HL-60 (cell line): ENCODE measurements at places on chromosomes 4 and X.

GRCh38 chr4:52996261-52997131 lies 134.4 kb downstream of the RASL11B start:
- DNase-seq: no peak

DNA sequence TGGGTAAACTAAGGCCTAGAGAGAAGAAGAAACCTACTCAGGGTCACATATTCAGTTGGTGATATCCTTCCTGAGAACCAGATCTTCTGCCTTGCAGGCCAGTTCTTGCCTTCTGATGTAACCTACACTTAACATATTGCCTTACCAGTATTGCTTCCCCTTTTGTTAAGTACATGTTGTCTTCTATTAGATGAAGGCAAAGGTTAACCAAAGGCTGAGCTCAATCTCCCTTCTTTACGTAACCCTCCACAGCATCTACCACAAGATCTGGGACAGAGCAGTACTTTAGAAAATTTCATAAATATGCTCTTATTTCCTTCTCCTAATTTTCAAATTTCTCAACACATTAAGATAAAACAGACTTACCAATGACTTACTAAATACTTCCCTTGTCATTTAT lies 474.4 kb downstream of the SH2D1A start:
- DNase-seq: no peak

DNA sequence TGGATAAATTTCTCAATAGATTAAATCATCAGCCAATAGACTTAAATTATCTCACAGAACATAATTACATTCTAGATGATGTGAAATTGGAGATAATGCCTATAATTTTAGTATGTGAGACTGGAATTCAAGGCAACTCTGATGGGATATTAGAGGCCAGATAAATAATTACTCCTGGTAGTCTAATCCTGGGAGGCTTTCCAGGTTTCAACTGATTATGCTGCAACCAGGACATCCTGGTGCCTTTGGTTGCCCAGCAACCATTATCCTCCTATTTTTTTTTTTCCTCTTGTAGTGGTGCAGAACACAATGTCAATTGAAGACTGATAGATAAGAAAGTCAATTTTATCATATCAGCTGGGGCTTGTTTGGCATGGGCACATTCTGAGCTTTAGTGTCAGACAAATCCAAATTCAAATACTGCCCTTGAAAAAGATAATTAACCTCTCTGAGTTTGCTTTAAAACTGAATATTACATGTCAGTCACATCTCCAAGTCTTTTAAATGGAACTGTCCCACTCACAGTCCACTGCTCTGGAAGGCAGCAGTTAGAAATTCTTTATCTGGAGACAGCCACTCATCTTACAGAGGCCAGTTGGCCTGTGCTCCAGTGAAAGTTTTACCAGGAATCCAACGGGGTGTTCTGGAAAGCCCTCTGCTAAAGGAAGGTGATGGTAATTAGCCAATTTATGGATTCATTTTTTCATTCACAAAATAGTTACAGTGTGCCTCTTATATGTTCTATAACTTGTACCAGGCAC lies 95.3 kb upstream of the GUCY1A1 start:
- no peak for DNase-seq

GRCh38 chr4:48706736-48707135 lies 73.3 kb downstream of the FRYL start:
- DNase-seq: no peak

DNA sequence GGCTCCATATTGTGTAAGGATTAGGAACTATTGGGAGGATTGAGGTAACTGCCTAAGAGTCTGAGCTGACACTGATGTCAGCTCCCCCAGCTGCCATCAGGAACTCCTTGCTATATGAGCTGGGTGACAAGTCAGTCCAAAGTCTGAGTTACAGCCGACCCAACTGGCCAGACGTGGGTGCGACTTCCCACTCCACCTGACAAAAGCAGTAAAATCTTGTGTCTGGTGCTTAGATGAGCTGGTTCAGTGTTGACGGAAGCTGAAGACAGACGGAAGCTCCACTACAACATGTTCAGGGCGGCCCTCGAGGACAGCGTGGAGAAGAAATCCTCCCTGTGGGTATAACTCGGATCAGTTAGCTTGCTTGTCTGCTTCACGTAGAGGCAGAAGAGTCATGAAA lies 22.8 kb upstream of the NAT8L start:
- DNase-seq: no peak

GRCh38 chr4:18980516-18981233 lies 959.1 kb upstream of the LCORL start:
- no peak for DNase-seq

GRCh38 chrX:19063030-19063429 lies 59.2 kb downstream of the ADGRG2 start:
- DNase-seq: no peak

- DNase-seq: no peak
Measured at GRCh38 chr4:48841045-48841827, 10.3 kb downstream of the OCIAD1 start.

- no peak for DNase-seq
Measured at GRCh38 chr4:46954643-46955042, 38.7 kb downstream of the GABRA4 start.
